ENCODE measurements at places on chromosomes 2 and 18.

- no peak for DNase-seq
These were observed 18.5 kb upstream of the CCNT2 start for GRCh38 chr2:134900151-134900550.

DNA sequence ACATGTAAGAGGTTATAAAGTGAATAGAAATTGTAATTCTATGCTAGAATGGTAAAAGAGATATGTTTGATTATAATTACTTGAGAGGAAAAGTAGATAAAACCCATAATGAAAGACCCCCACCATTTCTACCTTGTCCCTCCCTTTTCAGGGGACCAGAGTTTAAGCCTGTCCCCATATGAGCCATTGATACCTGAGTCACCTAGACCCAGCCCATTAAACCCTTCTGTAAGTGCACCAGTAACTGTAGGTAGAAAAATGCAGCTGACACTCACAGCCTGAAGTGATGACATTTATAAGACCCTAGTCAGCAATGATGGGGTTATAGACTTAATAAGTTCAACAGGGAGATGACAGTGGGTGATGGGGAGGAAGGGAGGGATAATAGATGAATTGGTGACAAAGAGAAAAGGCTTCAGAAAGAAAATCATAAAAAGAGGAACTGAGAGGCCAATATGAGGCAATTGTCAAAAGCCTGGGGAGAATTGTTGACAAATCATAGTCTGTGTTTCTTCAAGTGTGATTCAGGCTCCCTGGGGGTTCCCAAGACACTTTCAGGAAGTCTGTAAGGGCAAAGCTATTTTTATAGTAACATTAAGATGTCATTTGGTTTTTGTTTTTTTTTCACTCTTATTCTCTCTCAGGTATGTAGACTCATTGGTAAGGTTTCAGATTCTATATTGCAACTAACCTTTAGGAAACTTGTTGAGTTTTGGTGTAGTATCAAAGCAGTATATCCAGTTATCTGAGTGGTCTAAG is 544.2 kb downstream of the SATB2 start:
- DNase-seq, result no peak

- DNase-seq, result no peak
These were observed 130.9 kb upstream of the CNTNAP5 start for GRCh38 chr2:123894167-123894566.

DNA sequence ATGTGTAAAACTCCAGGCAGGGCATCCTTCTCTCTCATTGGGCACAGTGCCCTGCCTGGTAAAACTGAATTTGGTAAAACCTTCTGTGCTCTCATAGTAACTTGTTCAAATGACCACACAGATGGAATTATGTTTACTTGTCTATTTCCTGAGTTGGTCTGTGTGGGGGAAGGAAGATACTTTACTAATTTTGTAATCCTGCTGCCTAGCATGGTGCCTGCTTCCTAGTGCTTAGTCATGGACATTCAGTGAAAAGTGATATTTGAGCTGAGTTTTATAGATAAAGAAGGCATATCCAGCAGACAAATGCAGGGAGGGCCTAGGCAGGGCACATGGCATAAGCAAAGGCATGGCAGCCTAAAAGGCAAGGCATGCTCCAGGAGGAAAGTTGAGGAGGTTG is 199.4 kb downstream of the FSHR start:
- no peak for DNase-seq

- DNase-seq, result no peak
These were observed 143.5 kb upstream of the MMADHC start for GRCh38 chr2:149731079-149731478.

- no peak for DNase-seq
These were observed 6.6 kb downstream of the TTLL4 start for GRCh38 chr2:218717262-218717661.

GRCh38 chr2:168694173-168694572 is 108.3 kb upstream of the NOSTRIN start:
- DNase-seq, result no peak

DNA sequence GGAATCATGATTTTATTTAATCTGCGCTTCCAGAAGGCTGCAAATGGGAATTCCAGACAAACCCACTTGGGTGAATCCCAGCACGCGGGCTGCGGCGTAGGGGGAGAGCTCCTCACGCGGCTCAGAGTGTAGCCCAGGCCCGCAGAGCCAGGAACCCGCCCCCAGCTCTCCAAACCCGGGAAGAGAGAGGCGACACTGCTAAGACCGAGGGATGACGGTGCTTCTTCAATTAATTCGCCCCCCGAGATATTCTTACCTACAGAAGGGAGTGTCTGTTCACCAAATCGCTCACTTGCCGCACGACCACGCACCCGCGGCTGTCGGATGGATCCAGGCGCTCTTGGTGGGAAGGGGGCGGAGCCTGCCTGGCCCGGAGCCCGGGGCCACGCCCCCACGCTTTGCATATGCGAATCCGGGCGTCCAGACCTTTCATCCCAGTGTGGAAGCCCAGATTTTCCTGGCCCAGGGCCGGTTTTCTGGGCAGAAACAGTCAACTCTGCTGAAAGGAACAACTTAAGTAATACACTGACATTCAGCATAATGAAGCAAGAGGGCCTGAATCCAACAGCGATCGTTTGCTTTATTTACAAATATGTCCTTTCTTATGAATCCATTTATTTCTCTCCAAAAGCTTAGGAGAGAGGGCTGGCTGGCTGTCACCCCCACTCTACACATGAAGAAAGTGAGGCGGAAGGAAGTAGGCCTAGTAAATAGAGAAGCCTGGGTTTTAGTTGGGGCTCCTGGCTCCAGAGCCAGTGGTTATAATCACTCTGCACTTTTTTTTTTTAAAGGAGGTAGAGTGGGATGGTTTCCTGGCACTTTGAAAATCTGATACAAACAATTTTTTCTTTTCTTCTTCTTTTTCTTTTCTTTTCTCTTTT is at the start of gene SLC19A3:
Gene SLC19A3, minus strand, starts transcription at position 342 of the 881 bp plus-strand sequence. CDS start 15,710 bp downstream, outside the sequence.
- peak; percentile 91 for DNase-seq

DNA sequence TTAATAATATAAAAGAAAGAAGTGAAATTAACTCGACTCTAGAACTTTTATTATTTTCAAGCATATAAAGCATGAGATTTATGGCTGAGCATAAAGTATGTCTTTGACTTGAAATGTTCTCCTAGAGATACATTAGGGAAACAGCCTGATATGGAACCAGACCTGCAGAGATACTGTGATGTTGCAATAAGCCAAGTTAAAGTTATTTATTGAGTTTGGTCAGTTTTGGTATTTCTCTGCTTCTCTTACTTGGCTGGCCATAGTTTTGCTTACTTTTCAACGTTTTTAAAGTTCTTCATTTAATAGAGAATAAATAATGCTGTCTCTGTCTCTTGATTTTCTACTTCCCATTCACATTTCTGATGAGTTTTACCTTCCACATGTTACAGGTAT is 76.0 kb downstream of the GFPT1 start:
- no peak for DNase-seq

GRCh38 chr2:18119883-18120282 is 241.4 kb downstream of the KCNS3 start:
- no peak for DNase-seq

- no peak for DNase-seq
These were observed 6.0 kb downstream of the ATP6V1B1 start for GRCh38 chr2:70941701-70942100.

DNA sequence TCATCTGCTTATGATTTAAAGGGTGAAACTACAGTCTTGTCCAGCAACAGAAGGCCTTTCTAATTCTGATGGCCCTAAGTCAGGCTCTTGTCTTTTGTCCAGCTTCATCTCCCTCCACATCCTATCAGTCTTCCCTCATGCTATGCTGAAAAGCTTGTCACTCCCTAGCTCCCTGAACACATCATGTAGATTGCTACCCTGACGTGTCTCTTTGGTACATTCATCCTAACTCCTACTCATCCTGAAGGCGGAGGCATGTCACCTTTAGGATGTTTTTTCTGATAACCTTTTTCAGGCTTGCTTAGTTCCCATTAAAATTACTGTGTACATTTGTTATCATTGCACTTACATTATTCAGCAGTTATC is 78.4 kb upstream of the ARL5A start:
- DNase-seq, result no peak

- DNase-seq, result no peak
These were observed 485.6 kb downstream of the SOX11 start for GRCh38 chr2:6177811-6178210.
